ENCODE measurements at places on chromosomes 12 and 14. TPM values are rescaled to one million over a fixed set of nuclear protein-coding genes. Genes with fewer than 3 reads are reported as not detected.
A peak's percentile ranks its signal among the peaks of the same experiment; 100 is the strongest.

- DNase-seq, result no peak
Observed at GRCh38 chr14:72318648-72319047, 386.4 kb downstream of the RGS6 start.

DNA sequence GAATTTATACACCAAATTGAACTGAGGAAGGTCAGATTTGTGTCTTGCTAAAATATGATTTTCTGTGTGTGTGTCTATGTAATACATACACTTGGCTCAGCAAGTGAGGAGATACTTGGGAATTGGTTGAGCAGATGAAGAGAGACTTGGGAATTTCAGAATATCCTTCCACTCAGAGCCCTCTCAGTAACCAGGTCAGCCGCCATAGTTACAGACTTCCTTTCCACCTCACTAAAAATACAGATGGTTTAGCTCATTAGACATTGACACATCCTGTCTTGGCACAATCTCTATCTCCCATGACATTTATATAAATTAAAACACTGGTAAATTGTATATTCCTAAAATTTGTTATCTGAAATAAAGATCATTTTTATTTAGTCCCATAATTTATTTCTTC lies 15.9 kb downstream of the PIK3C2G start:
- DNase-seq, result no peak

Gene MYH6
- not detected for total RNA-seq

- DNase-seq, result no peak
Observed at GRCh38 chr12:3658327-3659163, 94.4 kb downstream of the CRACR2A start.

GRCh38 chr12:2963760-2964292 lies 4.6 kb downstream of the TEAD4 start:
- no peak for DNase-seq

- DNase-seq, result no peak
Observed at GRCh38 chr12:3049611-3050249, 27.4 kb upstream of the TSPAN9 start.

DNA sequence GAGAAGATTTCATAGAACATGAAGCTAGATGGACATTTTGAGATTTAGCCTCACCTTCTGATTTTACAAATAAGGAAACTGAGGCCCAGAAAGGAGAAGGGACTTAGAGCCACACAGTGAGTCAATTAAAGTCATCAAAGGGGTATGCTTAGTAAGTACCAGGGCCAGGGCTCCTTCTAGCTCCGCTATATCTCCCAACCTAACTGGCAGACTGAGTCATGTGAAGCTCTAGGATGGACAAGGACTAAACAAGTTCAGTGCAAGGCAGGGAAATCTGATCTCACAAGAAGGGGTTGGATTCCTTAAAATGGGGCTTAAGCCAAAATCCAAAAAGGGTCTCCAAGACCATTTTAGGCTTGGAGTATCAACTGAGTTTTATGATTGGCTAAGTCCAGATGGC lies 215.8 kb downstream of the PHLDA1 start:
- no peak for DNase-seq

DNA sequence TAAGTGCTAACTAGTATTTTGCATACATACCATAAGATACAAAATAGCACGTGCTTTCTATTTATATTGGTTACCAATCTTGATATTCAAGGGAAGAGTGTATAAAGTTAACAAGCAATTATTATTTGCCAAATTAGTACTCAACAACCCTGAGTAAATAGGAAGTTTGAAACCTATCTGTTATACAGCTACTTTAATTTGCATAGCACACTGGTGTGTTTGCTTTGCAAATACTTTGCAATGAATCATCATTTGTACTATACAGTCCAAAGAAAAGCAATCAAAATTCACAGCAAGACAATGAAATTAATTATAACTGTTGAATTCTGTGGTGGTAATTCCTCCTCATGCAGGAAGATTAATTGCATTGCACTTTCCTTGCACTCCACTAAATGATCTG lies 469.1 kb downstream of the PRKD1 start:
- DNase-seq, result no peak

Gene ARID4A
- total RNA-seq, result 12.6 TPM

Gene PPM1A
- 53.8 TPM for total RNA-seq

GRCh38 chr12:116818948-116819832 lies 62.1 kb downstream of the HRK start:
- peak; percentile 64 for DNase-seq

DNA sequence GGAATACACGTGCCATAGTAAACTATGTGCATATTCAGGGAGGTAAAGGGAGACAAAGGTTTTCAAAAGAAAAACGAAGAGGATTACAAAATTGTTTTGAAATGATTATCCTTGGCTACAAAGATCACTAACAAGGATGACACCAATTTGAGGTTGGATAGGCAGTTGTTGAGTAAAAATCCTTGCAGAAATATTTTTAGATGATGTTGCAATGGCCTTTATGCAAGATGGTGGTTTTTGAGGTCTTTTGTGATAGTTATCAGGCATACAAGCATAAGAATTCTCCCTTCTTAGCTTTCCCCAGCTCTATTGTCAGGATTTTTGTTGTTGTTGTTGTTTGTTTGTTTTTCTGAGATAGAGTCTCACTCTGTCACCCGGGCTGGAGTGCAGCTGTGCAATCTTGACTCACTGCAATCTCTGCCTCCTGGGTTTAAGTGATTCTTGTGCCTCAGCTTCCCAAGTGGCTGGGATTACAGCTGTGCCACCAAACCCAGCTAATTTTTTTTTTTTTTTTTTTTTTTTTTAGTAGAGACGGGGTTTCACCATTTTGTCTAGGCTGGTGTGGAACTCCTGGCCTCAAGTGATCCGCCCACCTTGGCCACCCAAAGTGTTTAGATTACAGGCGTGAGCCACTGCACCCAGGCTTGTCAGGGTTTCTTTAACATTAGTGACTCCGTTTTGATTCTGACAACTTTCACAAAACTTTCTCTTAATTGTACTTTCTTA lies 7.8 kb downstream of the RNASE1 start:
- DNase-seq, result no peak

Gene TAS2R43
- 1.4 TPM for total RNA-seq

Gene KRT82
- total RNA-seq, result not detected

GRCh38 chr14:68293404-68293803 lies 473.8 kb downstream of the RAD51B start:
- DNase-seq, result no peak

- no peak for DNase-seq
Observed at GRCh38 chr12:18643681-18644080, 94.1 kb downstream of the PLCZ1 start.

DNA sequence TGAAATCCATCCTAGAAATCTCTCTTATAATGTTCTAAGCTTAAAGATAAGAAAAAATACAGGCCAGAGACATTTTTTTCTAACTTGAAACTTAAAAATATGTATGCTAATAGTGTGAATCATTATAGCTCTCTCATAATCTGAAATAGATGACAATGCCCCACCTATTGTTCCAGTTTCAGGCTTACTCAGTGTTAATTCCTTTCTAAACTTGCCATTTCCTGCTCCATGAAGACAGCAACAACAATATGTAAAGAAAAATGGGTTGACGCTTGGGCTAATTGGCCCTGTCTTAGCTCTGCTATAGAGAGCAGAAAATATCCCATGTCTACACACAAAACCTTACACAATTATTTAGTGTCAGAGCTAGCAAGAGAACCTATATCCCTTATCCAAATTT lies 37.1 kb downstream of the LMO3 start:
- DNase-seq, result no peak

Gene KCNA5
- total RNA-seq, result 0.19 TPM

DNA sequence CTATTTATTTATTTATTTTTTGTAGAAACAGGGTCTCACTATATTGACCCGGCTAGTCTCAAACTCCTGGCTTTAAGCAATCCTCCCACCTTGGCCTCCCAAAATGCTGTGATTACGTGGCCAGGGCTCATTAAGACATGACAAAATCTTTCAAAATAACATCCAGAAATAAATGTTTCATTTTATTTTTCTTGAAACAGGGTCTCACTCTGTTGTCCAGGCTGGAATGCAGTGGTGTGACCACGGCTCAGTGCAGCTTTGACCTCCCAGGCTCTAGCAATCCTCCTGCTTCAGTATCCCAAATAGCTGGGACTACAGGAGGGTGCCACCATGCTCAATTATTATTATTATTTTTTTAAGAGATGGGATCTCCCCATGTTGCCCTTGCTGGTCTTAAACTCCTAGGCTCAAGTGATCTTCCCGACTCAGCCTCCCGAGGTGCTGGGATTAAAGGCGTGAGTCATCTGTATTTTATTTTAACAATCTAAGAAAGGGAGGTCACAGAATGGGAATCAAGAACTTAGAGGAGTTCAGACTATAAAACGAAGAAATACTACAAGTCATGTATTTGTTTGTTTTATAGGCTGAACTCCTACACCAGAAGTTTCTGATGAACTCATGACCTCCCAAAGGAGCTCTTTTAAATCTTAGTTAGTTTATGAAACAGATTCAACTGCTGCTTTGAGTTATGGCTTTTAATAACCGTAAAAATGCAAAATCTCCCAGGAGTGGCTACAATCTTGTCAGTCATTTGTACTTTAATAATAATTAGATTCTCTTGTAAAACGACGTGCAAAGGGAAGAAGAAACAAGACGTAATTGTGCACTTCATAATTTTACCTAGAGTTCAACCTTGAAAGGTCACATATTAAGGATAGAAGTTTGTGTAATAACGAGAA lies 2.1 kb upstream of the TMEM263 start:
- DNase-seq, result no peak

- DNase-seq, result peak; percentile 47
Observed at GRCh38 chr14:99604278-99604765, 315 bp upstream of the CCDC85C start.

Gene DLK1
- total RNA-seq, result not detected

- no peak for DNase-seq
Observed at GRCh38 chr12:902581-902980, 46.9 kb downstream of the RAD52 start.

DNA sequence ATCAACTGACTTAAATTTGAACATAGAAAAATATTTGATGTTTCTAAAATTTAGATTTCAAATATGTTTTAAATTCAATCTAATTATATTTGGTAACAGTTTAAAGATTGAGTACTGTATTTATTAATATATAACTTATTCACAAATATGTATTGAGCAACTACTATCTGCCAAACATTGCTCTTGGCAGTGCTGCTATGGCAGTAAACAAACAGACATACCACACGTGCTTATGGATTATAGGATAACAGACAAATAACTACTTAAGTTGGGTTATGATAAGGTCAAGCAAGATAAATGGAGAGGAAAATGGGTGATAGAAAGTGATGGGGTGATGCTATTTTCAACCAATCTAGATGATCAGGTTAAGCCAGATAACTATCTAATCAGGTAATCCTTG lies 538.1 kb downstream of the C12orf50 start:
- no peak for DNase-seq

GRCh38 chr14:105006831-105007592 lies 13.9 kb downstream of the CDCA4 start:
- no peak for DNase-seq

GRCh38 chr14:74089251-74090020 lies 4.7 kb downstream of the LIN52 start:
- no peak for DNase-seq

Gene TAS2R10
- total RNA-seq, result 1.9 TPM

Gene WNT5B
- total RNA-seq, result 3.9 TPM

Gene CIPC
- total RNA-seq, result 39.5 TPM

All from omental fat pad (tissue), 4 donors.